ENCODE measurements at places on chromosomes 7 and 10. TPM values are rescaled to one million over a fixed set of nuclear protein-coding genes. Genes with fewer than 3 reads are reported as not detected.

GRCh38 chr10:963655-964054 is 24.6 kb upstream of the GTPBP4 start:
- DNase-seq: no peak

GRCh38 chr7:151631570-151631952 is 111.9 kb upstream of the RHEB start:
- DNase-seq: peak; percentile 56

DNA sequence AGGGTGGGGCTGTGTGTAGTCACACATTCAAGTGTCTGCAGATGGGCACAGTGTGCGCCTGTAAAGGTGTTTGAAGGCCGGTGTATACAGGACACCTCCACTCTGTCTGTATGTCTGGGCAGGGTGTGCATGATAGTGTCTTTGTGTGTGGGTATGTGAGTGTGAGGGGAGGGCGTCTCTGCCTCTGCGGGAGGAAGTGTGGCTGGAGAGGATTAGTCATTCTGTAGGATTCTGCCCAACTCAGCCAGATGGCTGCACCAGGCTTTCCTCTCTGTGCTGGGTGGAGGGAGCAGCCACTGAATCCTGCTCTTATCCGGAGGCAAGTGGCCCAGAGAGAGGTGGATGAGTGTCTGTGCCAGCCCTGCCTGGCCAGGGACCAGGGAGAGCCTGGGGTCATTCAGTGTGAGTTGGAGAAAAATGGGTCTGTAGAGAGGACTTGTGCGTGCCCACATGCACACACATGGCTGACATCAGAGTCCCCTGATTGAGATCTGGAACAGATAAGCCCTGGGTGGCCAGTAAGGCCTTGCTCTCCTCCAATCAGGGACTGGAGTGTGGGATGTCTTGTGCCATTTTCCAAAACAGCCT is 1.7 kb downstream of the SFXN3 start:
- peak; percentile 78 for DNase-seq

DNA sequence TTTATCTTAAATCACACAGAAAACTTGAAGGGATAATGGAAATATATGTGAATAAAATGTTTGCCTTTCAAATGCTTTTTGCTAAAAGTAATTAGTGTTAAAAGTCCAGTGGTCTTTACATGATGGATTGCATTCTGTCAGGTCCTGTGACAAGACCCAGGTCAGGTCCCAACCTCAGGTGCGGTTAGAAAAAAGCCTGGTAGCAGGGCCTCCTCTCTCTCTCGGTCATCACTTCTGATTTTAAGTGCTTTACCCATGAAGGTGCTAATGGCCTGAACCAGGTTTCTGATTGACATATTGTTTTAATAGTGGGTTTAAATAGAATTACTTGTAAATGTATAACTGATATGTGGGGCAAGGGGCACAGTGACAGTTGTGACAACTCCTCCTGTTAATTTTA is 736.3 kb downstream of the POM121L12 start:
- no peak for DNase-seq

DNA sequence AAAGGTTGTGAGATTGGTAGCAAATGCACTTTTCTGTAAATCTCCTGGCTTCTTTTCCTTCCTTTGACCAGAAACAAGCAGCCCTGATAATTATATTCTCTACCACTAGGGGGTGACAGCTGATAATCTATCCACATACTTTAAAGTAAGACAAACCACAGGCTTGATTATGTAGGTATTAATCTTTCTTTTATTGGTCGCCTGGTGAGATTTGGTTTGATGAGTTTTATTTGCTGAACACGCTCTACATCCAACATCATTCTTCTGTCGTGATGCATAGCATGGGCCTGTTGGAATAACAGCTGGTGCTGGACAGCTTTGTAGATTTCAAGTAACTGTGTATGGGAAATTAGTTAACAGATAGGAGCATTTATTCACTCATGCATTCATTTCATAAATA is 63.5 kb downstream of the ZNF365 start:
- DNase-seq: no peak

DNA sequence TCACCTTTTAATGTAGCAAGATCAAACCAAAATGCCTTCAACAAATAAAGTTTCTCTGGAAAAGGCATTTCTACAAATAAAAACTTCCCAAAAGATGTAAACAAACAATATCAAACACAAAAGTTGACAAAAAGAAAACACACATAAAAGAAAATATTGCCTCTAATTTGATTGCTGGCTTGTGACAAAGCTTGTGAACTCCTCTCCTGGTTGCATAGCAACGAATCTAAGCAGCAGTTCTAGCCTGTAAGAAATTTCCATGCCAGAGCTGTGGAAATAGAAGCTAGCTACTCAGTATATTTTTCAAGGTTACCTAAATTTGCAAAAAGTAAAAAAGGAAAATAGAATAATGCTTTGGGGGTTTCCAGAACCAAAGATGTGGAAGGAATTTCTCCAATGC is 173.9 kb upstream of the CDK1 start:
- no peak for DNase-seq

DNA sequence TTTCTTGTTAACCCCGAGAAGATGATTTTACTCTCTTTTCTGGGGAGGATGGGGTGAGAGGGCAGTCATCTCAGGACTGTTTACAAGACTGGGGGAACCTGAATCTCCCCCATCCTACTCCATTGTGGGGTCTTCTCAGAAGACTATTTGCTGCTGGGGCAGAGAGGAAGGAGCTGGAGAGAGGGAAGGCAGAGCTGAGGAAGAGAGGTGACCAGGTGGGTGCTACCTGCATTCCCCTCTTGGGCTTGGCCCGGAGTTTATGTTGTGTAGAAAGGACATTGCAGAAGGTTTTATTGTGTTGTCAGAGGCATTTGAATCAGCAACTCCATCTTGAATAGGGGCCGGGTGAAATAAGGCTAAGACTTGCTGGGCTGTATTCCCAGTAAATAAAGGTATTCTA is 247.1 kb upstream of the GALNT17 start:
- no peak for DNase-seq

DNA sequence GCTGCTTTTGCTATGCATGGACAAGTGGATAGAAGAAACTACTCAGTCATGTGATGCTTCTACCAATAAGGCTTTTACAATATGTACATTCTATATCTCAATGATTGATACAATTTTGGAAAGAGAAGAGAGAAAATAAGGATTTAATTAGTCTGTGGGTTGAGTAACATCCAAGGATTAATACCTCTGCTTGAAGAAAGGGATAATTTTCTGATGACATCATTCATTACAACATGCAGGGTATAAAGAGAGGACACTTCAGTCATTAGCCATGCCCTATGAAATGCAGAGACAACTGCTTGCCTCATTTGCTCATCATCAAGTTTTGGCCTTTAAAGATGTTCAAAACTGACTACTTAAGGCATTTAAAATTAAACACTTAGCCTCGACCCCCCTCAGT is 237.3 kb downstream of the AHR start:
- no peak for DNase-seq

DNA sequence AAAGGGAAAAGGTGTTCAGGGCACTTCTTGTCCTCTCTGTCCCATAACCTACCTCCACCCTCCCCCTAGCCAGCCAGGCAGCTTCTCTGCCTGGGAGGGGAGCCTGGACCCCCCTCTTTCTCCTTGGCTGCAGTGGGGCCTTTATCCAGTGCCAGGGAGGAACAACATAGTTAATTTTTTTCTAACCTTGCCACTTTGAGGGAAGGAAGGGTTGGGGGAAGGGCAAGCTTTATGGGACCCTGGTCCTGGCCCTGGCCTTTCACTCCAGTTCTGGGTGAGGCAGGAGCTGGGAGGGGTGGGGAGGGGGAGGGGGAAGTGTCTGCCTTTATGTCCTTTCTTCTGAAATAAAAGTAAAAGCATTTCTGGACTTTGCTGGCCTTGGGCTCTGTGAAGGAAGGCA is 4.5 kb downstream of the VGF start:
- no peak for DNase-seq

- no peak for DNase-seq
Observed at GRCh38 chr10:30959836-30960210, 71.8 kb downstream of the ZNF438 start.

DNA sequence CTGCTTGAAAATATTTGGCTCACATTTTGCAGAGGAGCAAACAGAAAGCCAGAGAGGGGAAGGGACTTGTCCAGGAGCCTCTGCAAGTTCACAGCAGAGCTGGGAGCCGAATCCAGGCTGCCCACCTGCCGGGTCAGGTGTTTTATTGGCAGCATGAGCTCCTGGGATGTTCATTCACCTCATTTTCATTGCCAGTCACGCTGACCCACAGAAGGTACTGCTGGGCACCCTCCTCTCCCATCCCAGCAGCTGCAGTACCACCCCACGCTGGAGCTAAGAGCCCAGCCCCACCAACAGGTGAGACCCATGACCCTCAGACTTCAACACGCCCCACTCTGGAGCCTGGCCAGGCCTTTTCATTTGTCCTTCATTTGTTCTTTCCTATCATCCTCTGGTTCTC is 102.7 kb downstream of the GRID1 start:
- DNase-seq: peak; percentile 26

- DNase-seq: no peak
Observed at GRCh38 chr7:107212725-107213124, 43.9 kb downstream of the HBP1 start.

- no peak for DNase-seq
Observed at GRCh38 chr10:87651801-87652200, 7.9 kb upstream of the PAPSS2 start.

DNA sequence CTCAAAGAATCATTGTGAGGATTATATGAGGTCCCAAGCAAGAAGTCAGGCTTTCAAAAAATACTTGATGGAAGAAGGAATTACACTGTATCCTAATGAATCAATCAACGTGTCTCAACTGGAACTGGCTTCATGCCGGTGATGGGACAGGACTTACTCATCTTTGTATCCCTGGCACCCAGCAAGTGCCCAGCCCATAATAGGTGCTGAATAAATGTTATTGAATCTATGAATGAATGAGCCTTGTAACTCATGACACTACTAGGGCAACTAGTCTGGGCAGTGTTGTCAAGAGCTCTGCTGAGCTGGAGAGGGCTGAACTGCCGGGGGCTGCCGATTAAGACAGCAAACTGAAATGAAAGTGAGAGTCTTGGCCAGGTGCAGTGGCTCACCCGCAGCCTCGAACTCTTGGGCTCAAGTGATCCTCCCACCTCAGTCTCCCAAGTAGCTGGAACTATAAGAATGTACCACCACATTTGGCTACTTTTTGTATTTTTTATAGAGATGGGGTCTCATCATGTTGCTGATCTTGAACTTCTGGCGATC is 87.2 kb upstream of the KIF5B start:
- DNase-seq: no peak

GRCh38 chr10:34029455-34029854 is 695.0 kb upstream of the NRP1 start:
- DNase-seq: no peak

DNA sequence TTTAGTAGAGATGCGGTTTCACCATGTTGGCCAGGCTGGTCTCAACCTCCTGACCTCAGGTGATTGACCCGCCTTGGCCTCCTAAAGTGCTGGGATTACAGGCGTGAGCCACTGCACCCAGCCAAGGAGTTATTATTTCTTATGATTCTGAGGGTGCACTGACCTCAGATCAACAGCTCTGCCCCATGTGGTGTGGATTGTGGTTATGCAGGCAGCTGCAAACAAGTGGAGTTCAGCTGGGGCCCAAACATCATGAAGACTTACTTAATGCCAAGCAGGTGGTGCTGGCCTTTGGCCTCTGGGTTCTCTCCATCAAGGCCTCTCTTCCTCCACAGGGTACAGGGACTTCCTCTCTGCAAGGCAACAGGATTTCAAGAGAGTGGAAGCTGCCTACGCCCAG is 45.1 kb upstream of the OPTN start:
- DNase-seq: no peak

DNA sequence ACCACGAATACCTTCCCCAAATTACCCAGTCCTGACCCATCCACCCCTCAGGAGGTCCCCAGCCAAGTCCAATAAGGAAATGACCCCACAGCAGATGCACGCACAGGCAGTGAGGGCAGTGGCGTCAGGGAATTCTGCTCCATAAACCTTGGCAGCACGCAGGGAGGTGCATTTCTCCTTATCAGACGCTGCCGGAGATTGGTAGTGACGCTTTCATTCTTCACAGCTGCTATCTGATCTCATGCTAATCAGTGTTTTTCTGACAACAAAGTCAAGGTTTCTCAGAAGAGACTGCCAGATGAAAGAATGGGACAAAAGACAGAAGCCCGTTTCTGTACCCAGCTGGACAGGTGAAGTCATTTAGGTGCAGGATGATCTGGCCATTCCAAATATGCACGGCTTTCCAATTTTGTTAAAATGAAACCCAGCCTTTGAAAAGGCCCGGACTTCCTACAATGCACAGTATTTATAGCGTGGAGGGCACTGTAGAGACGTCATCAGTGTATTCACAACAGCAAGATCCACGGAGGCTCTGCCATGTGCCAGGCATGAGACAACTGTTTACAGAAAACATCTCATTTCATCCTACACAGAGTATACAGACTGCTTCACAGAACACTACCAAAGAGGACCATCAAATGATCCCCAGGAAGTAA is 35.3 kb downstream of the DIP2C start:
- DNase-seq: no peak

DNA sequence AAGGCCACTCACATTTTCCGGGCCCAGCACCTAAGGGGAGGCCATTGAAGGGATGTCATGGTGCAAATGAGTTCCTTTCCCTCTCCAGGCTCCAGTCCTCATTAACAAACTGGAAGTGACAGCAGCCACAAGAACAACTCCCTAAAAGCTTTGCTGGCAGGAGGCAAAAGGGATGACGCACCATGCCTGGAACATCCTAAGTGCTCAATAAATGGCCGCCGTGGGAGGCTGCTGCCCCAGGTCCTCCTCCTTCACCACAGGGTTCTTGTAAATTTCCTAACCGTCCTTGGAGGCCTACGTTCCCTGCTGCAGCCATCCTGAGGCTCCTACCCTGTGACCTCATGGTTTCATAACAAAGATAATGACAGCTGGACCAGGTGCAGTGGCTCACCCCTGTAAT is 41.3 kb upstream of the CAMK1D start:
- no peak for DNase-seq

GRCh38 chr7:124269774-124270173 is 236.9 kb upstream of the TMEM229A start:
- DNase-seq: no peak

DNA sequence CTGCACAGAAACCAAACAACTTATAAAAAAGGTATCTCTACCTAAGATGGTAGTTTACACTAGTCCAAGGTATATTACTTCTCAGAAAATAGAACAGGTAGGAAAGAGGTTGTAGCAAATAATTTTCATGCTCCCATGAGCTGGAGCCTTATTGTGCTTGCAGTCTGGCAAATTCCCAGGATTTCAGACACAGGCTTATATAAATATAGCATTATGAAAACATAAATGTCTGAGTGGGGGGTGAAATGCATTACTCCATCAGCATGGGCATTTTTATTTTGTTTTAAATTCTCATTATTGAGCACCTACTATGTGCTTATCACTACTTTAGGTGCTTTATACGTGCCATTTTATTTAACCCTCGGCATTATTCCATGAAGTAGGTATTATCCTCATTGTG is 83.0 kb upstream of the PHYHIPL start:
- DNase-seq: no peak

Gene UNCX
- total RNA-seq: not detected

Gene PNLIPRP2
- not detected for total RNA-seq

Gene SPDYE5
- not detected for total RNA-seq

Gene GPR26
- not detected for total RNA-seq

Gene C10orf143
- total RNA-seq: 4.3 TPM

Gene FGF8
- not detected for total RNA-seq

Gene CPA2
- not detected for total RNA-seq

Gene ADAMTS14
- 0.15 TPM for total RNA-seq

Gene CCDC172
- total RNA-seq: not detected

Gene C10orf71
- total RNA-seq: not detected

Gene PCDH15
- not detected for total RNA-seq

All from activated CD8-positive, alpha-beta memory T cell treated with anti-CD3 and anti-CD28 coated beads, Interleukin-2, amount 10 ng/mL, durations not matched to agents 7 days and 5 days (primary cell).